ENCODE measurements at places on chromosomes 16 and 17. TPM values are rescaled to one million over a fixed set of nuclear protein-coding genes. Genes with fewer than 3 reads are reported as not detected.

CDK5R1 gene
- 4.5 TPM for total RNA-seq

SCNN1B gene
- total RNA-seq = not detected

PRSS53 gene
- 5.1 TPM for total RNA-seq

CCL17 gene
- total RNA-seq = not detected

KRT28 gene
- not detected for total RNA-seq

EPX gene
- not detected for total RNA-seq

HBM gene
- not detected for total RNA-seq

P2RX1 gene
- total RNA-seq = not detected

KPNA2 gene
- total RNA-seq = 111 TPM

DNA sequence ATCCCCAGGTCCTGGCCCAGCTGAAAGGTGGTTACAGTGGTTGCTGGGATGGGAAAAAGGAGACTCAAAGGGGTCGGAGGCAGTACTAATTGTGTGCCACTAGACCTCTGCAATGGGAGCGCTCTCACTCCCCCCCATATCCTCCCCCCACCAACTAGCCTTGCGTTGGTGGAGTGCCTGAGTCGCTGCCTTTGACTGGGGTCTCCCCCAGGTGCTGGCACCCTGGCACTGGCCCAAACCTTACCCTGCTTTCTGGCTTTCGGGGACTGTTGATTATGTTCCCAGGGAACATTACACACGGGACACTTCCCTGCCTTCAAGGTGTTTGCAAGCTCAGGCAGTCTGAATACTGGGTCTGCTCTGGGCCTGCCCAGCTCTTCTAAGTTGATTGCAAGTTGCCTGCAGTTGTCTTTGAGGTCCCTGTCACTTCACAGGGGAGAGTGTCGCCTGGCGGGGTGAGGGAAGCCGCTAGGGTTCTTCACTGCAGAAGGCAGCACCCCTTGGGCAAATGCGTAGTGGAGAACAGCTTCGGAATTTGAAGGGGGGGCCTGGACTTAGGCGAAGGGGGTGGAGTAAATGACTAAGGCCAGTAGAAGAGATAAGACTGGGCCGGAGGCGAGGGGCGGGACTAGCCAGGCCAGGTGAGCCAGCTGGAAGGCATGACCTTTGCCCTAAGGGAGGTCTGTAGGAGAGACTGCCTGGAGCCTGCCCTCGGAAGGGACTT, 98.0 kb downstream of the RAB11FIP4 start:
- no peak for DNase-seq

- DNase-seq = peak; percentile 40
Observed at GRCh38 chr16:52078716-52079655, 468.0 kb downstream of the TOX3 start.

DNA sequence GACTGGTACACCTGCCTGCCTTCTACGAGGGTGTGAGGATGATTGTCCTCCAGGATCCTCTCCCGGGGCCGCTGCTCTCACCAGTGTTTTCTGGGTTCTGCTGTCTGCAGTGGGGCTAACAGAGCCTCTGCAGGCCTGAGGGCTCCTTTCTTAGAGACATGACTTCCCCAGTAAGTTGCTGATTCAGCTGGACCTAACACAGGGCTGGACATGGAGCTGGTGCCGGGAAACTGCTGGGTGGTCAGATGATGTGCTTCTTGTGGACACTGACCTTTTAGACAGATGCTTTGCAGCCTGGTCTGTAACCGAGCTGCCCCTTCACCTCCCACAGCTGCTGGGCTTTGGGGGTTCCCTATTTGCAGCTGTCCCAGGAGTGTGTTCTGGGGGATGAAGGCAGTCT, 71.5 kb downstream of the FOXL1 start:
- no peak for DNase-seq

DNA sequence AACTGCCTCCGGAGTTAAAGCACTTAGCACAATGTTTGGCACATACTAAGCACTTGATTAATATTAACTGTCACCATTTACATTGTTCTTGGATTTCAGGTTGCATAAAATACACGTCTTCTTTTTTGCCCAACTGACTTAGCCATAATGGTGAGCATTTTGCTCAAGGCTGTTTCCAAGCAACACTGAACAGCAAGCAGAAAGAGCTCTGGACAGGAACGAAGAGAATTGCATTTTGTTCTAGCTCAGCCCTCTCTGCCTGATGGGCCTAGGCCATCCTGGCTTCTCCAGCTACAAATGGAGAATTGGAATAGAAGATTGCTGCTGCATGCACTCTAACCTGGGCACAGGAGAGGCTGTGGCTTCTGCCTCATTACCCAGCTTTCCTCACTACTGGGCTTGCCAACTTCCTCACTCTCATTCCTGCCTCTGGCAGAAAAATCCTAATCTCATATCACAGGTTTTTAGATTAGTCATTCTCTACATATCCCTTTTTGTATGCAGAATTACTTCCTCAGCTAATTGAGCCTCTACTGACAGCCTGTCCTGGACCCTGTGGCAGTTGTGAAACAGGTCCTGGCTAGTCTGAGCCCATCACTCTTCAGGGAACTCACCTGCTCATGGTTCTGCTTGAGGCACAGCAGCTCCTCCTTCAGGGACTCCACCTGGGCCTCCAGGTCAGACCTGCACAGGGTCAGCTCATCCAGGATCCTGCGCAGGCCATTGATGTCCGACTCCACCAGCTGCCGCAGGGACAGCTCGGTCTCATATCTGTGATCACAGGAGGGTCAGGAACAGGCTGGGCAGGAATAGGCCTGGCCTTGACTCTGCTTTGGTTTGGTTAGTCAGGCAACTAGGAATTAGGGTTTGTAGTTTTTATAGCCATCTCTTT, 2.5 kb downstream of the KRT33A start:
- no peak for DNase-seq

- peak; percentile 35 for DNase-seq
Observed at GRCh38 chr17:70622368-70623260, 453.3 kb downstream of the KCNJ2 start.

DNA sequence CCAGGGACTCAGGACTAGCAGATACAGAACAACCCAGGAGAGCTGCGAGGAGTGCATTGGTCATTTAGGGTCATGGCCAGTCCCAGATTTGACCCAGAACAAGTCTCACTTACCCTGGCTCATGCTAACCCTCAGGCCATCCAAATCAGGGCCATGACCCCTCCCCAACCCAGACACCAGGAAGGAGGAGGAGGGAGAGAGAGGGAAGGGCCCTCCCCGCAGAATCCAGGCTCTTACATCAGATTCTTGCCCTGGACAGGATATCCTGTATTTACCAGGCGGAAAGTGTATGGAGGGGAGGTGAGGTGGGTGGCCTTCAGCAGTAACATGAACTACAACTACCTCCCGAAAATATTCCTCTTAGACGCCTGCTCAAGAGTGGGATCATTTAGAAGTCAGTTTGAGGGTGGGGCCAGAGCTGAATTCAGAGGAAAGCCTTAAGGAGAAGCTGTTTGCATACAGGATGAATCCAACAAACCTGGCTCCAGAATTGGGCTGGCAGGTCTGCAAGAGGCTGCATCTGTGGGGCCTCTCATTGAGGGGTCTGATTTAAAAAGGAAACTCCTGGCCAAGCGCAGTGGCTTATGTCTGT, 2.1 kb downstream of the VAT1 start:
- no peak for DNase-seq

- no peak for DNase-seq
Observed at GRCh38 chr17:17042851-17043460, 699 bp downstream of the MPRIP start.

DNA sequence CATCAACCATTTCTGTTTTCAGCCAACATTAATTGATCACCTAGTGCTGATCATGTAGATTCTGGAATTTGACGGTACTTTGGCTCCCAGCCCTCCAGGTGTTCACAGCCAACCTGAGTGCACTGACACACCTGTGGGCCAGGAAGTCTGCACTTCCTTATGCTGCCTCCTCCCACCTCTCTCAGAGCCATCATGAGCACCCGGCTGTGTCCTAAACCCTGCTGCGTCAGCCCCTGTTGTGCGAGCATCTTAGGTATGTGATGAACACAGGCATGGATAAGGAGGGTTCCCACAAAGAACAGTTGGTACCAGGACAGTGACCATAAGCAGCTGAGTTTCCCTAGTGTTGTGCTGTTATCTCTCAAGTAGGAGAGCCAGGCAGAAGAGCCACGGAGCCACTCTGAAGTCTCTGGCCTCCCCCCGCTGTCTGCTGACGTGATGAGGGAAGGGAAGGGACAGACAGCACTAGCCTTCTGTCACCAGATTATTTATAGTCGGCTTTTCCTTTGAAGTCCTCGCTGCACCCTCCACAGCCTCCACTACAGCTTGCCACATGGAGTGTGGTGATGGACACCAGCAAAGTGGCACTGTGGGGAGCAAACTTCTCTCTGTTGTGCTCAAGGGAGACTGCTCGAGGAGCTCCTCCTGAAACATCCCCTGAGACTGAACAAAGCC, 162.8 kb upstream of the ANKFN1 start:
- no peak for DNase-seq

DNA sequence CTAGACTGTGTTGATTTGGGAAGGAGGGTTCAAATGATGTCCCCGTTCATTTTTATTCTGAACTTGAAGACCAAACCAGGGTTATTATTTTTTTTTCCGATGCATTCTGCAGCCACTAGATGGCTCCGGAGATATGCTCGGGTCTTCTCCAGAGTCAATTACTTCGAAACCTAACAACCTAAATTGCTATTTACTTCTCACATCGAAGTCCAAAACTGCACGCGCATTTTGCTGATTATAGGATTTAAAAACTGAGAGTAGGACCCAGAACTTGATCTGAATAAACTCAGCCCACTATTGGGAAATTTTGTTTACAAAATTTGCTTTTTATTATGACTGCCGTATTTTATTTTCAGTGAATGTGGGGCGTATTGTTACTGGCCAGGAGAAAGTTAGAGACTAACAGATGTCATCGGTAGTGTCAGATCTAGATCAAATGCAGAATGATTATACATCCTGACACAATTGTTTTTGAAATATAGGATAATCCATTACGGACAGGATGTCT, 263.8 kb downstream of the HS3ST3A1 start:
- peak; percentile 59 for DNase-seq

GRCh38 chr17:29720551-29720950, 97.8 kb upstream of the CORO6 start:
- DNase-seq = peak; percentile 52

- DNase-seq = peak; percentile 19
Observed at GRCh38 chr17:51258756-51259563, 889 bp downstream of the MBTD1 start.

GRCh38 chr17:80768389-80768788, 223.3 kb upstream of the CHMP6 start:
- DNase-seq = no peak

DNA sequence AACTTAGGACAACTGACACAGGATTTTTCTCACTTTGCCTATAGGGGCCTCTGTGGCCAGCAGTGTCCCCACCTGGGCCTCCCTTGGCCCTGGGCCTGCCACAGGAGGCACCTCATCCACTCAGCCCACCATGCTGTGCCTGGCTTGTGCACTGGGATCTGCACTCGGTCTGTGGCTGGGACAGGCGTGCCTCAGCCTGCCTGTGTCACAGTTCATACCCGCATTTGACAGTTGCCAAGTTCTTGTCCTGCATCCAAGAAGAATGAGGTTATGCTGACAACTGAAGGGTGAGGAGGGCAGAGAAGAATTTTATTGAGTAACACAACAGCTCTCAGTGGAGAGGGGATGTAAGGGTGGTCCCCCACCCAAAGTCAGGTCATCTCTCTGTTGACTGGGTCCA, 36.0 kb downstream of the ZFP90 start:
- DNase-seq = no peak

GRCh38 chr17:9175700-9176467, 154.6 kb downstream of the NTN1 start:
- no peak for DNase-seq

- DNase-seq = no peak
Observed at GRCh38 chr16:19883296-19883965, 1.2 kb downstream of the GPRC5B start.

GRCh38 chr16:72677662-72678447, 370.1 kb downstream of the ZFHX3 start:
- no peak for DNase-seq

DNA sequence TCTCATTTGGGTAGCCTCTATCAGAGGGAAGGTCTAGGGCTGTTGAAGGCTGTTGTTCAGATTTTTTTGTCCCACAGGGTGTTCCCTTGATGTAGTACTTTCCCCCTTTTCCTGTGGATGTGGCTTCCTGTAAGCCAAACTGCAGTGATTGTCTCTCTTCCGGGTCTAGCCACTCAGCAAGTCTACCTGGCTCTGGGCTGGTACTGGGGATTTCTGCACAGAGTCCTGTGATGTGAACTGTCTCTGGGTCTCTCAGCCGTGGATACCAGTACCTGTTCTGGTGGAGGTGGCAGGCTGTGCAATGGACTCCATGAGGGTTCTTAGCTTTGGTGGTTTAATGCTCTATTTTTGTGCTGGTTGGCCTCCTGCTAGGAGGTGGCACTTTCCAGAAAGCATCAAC, 23.3 kb upstream of the CCR7 start:
- no peak for DNase-seq

All from Caki2 (cell line).